Fibroblast of pulmonary artery (primary cell): ENCODE measurements at places on chromosomes 12 and 14.

- no peak for DNase-seq
Measured at GRCh38 chr14:92241966-92242595, 80.9 kb upstream of the SLC24A4 start.

DNA sequence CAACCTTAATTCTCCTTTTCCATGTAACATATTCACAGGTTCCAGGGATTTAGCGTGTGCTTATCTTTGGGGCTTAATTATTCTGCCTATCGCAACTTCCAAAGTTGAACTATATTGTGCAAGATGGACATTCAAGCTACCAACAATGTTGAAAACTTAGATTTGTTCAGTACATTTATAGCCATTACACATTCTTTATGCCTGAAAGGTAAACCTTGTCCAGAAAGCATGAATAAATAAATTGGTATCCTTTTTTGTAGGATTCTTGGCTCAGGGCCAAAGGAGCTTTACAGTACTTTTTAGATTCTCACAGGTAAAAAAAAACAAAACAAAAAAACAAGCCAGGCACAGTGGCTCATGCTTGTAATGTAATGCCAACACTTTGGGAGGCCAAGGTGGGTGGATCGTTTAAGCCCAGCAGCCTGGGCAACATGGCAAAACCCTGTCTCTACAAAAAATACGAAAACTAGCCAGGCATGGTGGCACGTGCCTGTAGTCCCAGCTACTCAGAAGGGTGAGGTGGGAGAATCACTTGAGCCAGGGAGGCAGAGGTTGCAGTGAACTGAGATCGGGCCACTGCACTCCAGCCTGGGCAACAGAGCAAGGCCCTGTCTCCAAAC is 3.3 kb downstream of the C12orf56 start:
- DNase-seq: no peak

DNA sequence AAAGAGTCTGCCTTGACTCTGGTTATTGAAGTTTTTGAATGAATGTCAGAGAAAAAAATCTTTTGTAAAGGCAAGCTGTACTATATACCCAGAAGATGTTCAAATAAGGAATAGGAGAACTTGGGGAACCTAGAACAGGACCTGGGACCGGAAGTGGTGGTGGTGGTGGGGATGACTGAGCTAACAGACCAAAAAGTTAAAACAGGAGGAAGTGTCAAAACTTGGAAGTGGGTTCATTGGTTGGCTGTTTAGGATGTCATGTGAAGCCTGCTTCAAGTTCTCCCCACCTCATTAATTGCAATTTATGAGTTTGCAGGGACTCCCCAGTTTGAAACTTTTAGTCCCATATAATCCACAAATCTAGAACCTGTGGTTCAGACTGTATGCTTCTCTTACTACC is 26.2 kb downstream of the PLXNC1 start:
- no peak for DNase-seq

DNA sequence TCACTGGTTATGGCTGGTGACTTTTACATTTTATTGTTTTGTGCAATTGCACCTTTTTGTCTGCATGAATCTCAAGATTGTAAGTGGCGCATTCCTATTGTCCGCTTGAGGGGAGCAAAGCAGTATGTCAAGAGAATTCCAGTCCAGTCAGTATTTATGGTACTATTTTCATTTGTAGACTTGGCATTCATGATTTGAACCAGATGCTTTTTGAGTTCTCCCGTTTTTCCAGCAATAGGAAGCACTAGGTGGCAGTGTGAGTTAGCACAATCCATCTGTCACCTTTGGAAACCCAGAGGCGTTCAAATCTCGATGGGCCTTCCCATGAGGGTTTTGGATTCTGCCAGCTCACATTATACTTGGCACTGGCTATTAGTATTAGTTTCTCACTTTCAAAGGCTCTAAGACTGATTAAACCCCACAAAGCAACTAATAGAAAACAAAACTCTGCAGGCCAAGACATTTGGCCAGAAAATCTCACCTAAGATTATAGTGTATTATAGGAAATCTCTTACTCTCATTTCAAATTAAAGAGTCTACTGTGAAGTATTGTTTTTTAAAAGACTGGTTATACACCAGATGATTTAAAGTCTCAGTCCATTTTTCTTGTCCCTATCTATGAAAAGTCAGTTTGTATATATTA is 2.2 kb downstream of the DACT1 start:
- DNase-seq: peak; percentile 92

DNA sequence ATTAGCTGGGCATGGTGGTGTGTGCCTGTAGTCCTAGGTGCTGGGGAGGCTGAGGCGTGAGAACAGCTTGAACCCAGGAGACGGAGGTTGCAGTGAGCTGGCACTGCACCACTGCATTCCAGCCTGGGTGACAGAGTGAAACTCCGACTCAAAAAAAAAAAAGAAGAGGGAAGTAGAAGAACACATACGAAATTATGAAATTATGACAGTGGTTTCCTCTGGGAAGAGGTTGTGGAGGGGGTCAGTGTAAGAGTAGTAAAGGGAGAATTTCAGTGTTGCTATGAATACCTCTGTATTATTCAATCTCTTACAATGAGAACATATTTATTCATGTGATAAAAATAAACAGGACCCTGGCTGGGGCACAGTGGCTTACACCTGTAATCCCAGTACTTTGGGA is 24.7 kb upstream of the CSRNP2 start:
- DNase-seq: no peak

DNA sequence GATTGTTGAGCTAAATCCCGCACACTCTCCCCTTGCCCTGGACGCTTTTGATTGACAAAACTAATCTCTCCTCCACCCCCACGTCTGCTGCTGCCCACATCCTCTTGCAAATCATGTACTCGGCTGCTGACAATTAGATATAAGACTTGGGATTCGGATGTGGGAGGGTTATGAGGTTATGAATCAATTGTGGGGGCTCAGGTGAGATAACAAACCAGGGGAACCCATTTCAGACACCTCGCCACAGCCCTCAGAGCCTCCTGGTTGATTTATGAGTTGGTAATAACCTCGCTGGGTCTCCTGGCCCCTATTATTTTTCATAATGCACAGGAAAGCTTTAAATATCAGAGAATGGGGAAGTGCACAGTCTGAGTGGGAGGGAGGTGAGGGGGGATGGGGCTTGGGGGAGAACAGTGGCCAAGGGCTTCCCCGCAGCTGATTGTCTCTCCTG is 449.9 kb downstream of the DPF3 start:
- DNase-seq: no peak

GRCh38 chr14:72444701-72445100 is 449.2 kb downstream of the DPF3 start:
- DNase-seq: no peak

DNA sequence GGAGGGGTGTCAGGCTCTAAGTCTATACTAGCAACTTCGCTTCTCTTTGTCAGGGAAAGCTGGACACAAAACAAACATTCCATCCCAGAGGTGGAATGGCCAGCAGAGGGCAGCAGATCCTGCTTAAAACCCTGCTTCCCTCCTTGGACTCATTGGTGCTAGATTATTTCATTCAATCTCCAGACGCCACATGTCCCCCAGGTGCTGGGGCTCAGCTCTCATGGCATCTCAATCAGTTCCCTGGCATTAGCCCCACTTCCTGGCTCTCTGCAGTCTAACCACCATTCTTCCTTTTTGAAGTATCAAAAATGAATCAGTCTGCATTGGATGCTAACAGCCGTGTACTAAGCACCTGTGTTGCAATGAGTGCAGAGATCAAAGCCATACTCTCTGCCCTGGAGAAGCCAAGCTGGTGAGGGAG is 8.1 kb upstream of the PPP1R1A start:
- peak; percentile 73 for DNase-seq

DNA sequence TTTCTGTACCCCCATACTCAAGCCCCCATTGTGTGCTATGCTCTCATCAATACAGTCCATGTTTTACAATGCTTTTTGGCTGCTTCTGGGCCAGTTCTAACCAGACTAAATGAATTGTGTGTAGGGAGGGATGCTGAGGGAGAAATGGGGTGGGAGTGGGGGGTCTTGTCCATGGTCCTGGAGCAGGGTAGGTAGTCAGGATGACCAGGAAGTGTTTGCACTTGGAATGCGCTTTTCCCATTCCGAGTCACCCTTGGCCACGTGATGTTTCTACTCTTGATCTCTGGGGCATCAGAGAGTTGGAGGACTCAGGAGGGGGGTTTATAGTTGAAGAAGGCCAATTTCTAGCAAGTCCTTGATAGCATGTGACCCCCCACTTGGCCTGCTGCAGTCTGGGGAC is 1.2 kb upstream of the SMIM41 start:
- no peak for DNase-seq

DNA sequence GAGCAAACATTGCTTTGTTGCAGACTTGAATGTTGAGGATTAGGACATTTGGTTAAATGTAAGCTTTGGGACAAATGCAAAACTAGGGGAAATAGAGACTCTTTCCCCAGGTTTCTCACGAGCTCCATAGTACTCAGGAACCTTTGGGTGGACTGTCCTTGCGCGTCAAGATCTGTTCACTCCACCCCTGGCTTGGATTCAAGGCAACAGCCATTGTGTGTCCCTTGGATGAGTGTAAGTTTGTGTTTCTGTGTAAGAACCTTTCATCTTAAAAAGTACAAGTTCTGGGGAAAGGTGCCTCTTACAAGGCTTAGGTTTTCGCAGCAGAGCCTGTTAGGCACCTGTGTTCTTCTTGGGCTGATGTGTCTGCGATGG is 3.7 kb downstream of the SUSD6 start:
- DNase-seq: no peak

DNA sequence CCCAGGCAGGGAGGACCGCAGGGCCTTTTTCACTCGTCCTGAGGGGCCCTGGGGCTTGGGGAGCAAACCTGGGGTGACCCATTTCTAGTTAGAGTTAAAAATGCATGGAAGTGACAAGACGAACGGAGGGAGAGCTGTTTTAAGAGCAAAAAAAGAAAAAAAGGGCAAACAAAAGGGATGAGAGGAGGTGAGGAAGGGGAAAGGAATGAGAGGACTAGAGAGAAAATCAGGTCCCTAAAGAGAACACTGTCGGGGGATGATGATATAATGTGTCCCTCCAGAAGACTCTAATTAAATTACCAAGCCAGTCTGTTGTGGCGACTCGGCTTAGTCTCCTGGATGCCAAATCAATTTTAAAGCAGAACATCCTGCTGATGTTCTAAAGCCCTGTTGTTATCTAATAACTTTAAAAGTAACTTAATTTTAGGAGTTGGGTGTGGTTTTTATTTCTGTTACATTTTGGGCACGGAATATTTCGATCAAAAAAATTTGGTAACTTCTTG is 1.1 kb downstream of the ANO6 start:
- DNase-seq: no peak
